ENCODE measurements at places on chromosomes 7 and 10. TPM values are rescaled to one million over a fixed set of nuclear protein-coding genes. Genes with fewer than 3 reads are reported as not detected.

C10orf62 gene
- total RNA-seq = not detected

PARP12 gene
- 59.9 TPM for total RNA-seq

PLPP4 gene
- 4.7 TPM for total RNA-seq

GSTO2 gene
- 0.65 TPM for total RNA-seq

ANKRD30A gene
- total RNA-seq = not detected

UTF1 gene
- not detected for total RNA-seq

APBB1IP gene
- not detected for total RNA-seq

COL13A1 gene
- 73.0 TPM for total RNA-seq
